ENCODE measurements at places on chromosomes 3 and 15. TPM values are rescaled to one million over a fixed set of nuclear protein-coding genes. Genes with fewer than 3 reads are reported as not detected.

DNA sequence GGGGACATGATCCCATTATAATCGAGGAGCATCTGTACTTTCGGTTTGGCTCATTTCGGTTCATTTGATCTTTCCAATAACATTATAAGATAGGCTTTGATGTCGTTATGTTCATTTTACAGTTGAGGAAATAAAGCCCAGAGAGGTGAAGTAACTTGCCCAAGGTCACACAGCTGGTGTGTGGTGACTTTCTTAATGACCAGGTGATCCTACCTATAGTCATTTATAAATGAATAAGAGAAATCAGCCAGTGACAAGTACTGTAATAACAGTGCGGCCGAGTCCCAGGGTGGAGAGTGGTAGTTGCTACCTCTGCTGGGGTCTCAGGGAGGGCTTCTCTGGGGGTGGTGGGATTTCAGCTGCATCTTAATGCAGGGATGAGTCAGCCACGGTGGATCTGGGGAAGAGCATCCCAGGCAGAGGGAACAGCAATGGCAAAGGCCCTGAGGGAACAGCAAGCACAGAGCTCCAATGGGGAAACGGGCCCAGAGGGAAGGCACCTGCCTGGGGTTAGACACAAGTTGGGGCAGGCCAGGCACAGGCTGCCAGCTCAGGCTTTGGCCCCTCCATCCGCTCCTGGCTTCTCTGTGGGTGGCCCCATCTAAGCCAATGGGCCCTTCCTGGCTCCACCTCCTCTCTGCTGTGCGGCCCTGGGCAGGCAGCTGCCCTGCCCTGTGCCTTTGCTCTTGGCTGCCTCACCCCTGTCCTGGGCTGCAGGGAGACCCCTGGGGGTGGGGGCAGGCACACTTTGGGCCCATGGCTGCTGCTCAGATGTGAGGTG, 1.1 kb upstream of the FBLN2 start:
- no peak for DNase-seq

DNA sequence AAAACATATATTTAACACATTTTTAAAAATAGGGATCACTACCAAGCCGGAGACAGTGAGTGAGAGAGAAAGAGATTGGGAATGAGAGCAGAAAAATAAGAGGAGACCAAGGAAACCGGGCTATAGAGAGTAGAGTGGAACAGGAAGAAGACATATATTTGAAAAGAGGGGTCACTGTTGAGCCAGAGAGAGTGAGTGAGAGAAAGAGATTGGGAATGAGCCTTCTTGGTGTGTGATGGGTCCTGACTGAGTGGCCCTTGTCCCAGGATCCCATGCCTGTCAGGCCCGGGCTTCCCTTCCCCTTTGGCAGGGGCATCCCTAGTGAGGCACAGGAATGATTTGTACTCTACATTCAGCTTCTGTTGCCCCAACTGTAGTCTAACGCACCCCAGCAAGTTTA, 646.6 kb downstream of the NTRK3 start:
- DNase-seq, result peak; percentile 45

GRCh38 chr3:15576475-15576874, 24.9 kb downstream of the HACL1 start:
- DNase-seq, result no peak

- peak; percentile 19 for DNase-seq
These were observed 11.3 kb upstream of the ARHGEF3 start for GRCh38 chr3:56812754-56813652.

MYL3 gene
- not detected for total RNA-seq

SEMA3B gene
- total RNA-seq, result 5.6 TPM

DNA sequence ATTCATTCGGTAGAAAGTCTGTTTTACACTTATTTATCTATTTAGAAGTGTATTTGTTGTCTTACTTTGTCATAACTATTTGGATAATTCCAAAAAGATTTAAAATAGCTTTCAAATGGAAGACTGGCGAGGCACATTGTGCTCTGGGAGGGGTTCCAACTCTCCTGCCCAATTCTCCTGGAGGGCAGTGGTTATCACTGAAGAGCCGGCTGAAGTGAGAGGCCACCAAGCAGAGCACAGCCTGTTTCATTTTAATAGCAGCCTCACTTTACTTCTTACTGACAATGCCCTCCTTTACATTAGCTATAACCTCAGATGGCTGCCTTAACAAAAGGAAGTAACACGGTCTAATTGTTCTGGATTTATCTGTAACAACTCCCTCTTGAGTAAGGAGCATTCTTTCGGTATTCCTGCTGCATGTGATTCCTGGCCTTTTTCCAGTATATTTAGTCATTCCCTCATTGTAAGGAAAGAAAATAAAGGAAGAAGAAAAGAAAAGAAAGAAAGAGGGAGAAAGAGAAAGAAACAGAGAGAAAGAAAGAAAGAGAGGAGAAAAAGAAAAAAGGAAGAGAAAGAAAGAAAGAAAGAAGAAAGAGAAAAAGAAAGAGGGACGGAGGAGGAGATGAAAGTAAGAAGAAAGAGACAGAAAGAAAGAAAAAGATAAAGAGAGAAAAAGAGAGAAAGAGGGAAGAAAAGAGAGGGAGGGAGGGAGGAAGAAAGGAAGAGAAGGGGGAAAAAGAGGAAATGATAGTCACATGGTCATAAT, 339.8 kb upstream of the WNT5A start:
- DNase-seq, result peak; percentile 31

LAMB2 gene
- 209 TPM for total RNA-seq

DNA sequence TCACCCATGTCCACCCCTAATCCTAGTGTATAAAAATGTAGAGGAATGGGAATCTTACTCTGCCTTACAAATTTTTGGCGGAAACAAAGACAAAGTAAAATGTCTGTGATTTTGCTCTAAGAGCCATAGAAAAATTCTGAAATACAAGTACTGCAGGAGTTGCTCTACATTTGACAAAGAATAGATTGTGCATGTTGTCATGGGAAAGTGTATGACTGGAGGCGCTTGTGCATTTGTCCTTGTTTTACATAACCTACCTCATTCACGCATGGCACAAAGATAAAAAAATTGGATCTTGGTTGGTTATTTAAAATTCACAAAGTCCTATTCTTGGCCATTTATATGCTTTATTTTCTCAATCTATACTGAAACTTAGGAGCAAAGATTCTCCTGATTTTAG, 2.0 kb upstream of the TUSC7 start:
- DNase-seq, result no peak

GRCh38 chr3:151770956-151771355, 37.2 kb downstream of the AADACL2 start:
- DNase-seq, result peak; percentile 29

DNA sequence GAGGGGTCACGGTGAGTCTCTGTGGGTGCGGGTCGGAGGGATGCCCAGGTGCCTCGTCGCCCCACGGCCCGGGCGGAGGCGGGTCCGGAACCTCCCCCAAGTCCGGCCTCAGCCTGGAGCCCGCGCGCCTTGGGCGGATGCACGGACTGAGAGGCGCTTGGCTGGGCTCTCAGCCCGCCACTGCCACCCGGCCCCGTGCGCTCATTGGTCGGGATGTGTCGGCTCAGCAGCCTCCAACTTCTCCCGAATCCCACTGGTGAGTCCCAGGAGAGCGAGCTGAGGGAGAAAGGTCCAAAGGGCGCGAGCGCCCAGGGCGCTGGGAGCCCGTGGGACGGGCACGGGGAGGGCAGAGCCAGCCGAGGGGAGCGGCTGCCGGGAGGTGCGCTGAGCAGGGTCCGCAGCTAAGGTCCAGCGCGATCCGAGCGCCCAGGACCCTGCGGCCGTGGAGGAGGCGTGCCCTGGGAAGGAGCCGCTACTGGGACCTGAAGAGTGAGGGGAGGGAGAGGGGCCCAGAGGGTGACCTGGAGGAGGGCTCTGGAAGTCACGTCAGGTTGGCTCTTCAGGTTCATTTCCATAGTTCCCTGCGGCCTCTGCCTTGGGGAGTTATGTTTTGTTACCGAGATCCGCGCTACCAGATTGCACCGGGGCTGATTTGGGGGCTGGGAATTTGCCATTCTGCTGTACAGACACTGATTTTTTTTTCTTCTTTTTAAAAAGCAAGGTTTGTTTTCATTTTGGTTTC, at the start of gene MME:
MME (plus strand) TSS at position 574 of the 742 bp plus-strand sequence. CDS start 3,849 bp downstream, outside the sequence.
- DNase-seq, result peak; percentile 80

DNA sequence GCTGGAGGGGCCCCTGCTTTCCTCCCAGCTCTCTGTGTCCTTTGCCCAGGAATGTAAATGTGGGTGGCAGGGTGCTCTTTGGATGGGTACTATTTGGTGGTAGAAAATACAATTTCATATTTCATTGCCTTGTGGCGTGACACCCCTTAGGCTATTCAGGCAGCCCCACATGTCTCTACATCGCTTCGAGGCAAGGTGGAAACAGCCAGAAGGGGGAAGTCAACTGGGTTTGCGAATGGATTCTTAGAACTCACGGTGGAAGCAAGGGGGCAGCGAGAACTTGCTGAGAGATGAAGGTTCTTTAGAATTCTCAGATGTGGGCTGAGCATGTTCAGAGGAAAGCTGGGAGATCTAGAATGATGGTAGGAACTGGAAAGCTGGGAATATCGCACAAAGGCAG, 25.3 kb downstream of the PLA2G4D start:
- DNase-seq, result no peak

DNA sequence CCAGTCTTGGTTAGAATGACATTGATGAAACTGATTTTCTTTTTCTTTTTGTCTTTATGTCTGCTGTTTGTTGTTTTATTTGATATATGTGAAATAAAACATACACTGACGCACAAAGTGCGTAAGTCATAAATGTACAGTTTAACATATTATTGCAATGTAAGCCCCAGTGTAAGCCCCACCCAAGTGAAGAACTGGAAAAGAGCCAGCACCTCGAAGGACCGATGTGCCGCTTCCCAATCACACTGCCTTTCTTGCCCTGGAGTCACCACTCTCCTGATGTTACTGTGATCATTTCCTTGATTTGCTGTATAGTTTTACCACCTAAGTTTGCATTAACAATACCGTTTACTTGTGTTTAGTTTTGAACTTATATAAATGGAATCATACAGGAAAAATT, 128.4 kb upstream of the LPP start:
- no peak for DNase-seq

DNA sequence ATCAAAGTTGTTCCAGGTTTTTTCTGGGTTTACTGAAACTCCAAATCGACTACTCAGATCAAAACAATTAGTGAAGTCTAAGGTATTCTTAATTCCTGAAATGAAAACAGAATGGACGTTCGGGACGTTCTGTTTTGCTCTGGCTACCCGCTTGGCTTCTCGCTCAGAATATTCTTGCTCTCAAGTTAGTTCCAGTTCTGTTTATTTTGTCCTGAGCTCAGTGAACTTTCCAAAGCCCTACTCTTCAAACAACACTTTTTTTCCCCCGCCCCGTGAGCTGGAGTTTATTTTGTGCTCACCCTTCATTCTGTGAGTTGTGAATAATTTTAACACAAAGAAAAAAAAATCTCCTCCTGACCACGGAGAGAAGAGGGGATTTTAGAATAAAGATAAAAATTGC, 72.6 kb downstream of the SAMMSON start:
- DNase-seq, result no peak

DNA sequence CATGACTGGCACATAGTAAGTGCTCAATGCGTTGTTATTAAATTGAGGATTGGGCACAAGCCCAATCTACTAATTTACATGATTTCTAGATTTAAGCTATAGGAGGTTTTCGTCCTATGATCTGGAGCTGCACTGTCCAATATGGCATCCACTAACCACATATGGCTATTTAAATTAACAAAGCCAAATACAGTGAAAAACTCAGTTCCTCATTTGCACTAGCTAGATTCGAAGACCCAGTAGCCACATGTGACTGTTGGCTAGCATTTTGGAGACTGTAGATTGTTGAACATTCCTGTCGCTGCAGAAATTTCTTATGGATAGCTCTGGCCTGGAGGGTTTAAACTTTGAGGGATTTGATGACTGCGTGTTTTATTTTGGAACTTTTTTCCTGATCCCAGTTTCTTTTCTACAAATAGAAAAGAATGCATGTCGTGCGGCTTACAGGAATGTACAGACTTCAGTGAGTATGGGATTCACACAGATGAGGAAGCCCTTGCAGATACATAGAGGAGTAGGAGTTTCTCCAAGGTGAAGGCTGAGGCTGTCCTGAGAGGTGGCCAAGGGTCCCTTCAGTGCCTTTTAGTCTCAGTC, 82.8 kb downstream of the SLCO3A1 start:
- peak; percentile 61 for DNase-seq

DNA sequence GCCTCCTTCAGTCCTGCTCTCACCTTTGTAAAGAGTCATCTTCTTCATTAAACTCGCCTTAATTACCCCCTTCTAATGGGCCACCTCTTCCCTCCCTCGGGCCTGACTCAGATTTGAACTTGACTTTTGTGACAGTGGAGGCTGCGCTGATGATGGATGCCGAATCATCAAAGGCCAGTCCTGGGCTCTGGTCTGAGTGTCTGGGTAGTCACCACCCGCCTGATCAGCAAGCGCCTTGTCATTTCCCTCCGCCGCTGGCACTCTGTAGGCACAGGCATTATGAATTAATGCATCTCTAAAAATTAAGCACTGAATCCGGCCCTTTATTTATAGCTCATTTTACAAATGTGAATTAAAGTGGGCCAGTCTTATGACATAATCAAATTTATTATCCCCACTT, 116.7 kb upstream of the PROK2 start:
- no peak for DNase-seq

GRCh38 chr3:113606539-113607218, 74.3 kb downstream of the SIDT1 start:
- no peak for DNase-seq

TBC1D21 gene
- total RNA-seq, result not detected

SAMMSON gene
- total RNA-seq, result 0.48 TPM

ATP8B4 gene
- total RNA-seq, result 0.36 TPM

MAGI1 gene
- 3.4 TPM for total RNA-seq

DNA sequence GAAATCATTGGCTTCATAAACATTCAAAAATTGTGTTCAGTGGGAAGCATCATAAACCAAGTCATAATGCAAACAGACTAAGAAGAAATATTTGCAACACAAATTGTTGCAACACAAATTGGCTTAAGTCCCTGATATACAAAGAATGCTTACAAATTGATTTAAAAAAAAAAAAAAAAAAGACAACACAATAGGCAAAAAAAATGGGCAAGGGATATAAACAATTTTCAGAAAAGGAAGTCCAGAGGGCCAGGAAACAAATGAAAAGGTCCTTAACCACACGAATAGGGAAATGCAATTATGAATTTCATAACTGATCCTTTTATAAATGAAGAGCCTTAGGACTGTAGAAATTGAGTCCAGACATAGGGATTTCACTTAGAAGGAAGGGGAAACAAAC, 98.9 kb downstream of the LRRK1 start:
- DNase-seq, result no peak

- DNase-seq, result no peak
These were observed 272.8 kb upstream of the TTC14 start for GRCh38 chr3:180329187-180329586.

DNA sequence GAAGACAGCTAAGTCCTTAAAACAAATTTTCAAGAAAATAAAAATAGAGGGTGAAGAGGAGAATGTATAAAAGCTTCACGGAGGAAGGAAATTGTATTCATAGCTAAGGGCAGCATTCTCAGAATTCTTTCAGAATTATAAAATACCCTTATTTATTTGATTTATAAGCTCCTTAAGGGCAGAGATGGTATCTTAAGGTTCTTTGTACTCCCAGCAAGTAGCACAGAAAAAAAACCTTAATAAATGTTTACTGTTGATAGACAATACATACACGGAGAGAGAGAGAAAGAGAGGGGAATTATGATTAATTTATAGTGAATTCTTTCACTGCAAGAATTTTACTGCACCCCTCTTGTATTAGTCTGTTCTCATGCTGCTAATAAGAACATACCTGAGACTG, 375.6 kb upstream of the CCDC54 start:
- peak; percentile 6 for DNase-seq

GRCh38 chr15:51735228-51736010, 2.0 kb downstream of the LYSMD2 start:
- no peak for DNase-seq

YEATS2 gene
- total RNA-seq, result 32.0 TPM

OXTR gene
- total RNA-seq, result 6.4 TPM

CCR8 gene
- total RNA-seq, result not detected

CSPG4 gene
- 31.4 TPM for total RNA-seq

- DNase-seq, result no peak
These were observed 20.2 kb downstream of the TM6SF1 start for GRCh38 chr15:83127547-83128150.

CXCR6 gene
- not detected for total RNA-seq

Measured in RPMI7951 (cell line).